Suppressor macrophage (primary cell): ENCODE measurements at places on chromosomes 16 and 17.
A peak's percentile ranks its signal among the peaks of the same experiment; 100 is the strongest.

- DNase-seq: no peak
Measured at GRCh38 chr16:80580109-80580832, 39.5 kb downstream of the DYNLRB2 start.

DNA sequence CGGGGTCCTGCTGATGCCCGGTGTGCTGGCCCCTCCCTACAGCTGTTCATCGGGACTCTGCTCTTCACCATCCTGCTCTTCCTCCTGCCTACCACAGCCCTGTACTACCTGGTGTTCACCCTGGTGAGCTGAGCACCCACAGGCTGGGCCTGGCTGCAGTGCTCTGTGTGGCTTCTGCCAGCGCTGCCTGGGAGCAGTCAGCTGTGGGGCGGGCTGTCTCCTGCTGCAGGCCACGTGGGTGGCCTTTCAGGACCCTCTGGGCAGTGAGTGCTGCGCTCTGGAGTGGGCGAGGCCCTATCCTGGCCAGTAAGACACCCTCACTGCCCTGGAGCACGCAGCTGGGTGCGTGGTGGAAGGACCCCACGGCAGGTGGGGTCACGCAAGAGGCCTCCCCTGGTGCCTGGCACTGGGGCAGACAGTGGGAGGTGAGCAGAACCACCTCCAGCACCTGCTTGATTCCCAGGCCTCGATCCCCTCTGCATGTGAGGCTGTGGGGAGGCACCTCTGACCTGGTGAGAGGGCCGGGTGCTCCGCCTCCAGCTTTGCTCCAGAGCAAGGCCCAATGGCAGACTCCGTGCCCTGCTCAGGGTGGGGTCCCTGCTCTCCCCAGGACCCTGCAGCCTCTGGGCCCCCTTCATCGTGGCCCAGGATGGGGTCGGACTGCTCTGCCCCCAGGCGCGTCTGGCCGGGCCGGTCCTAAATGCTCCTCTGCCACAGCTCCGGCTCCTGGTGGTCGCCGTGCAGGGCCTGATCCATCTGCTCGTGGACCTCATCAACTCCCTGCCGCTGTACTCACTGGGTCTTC, 9.5 kb upstream of the RAB40C start:
- DNase-seq: no peak

- peak; percentile 67 for DNase-seq
Measured at GRCh38 chr16:67967958-67968399, 458 bp downstream of the SLC12A4 start.

- peak; percentile 34 for DNase-seq
Measured at GRCh38 chr17:59815965-59816364, 76.8 kb downstream of the TUBD1 start.

- DNase-seq: no peak
Measured at GRCh38 chr16:85104147-85104546, 8.1 kb downstream of the CIBAR2 start.
